RCC 7860 (cell line): ENCODE measurements at places on chromosomes 1 and 21.

DNA sequence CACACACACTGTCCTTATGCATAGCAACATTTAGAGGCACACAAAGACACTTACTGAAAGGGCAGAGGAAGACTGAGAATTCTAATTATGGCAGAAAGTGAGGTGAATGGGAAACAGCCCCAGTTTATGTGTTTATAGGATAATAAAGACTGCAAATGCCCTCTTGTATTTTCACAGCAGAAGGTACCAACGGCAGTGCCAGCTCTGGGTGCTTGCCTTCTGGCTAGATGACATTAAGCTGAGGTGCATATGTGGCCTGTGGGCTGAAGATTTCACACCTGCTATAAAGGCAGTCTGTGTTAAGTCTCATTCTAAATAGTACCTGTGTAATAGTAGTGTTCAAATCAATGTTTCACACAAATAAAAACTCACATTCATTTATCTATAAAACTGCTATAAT is 347.2 kb upstream of the ZRANB2 start:
- no peak for DNase-seq

GRCh38 chr1:153633161-153633753 is 609 bp upstream of the CHTOP start:
- no peak for DNase-seq

DNA sequence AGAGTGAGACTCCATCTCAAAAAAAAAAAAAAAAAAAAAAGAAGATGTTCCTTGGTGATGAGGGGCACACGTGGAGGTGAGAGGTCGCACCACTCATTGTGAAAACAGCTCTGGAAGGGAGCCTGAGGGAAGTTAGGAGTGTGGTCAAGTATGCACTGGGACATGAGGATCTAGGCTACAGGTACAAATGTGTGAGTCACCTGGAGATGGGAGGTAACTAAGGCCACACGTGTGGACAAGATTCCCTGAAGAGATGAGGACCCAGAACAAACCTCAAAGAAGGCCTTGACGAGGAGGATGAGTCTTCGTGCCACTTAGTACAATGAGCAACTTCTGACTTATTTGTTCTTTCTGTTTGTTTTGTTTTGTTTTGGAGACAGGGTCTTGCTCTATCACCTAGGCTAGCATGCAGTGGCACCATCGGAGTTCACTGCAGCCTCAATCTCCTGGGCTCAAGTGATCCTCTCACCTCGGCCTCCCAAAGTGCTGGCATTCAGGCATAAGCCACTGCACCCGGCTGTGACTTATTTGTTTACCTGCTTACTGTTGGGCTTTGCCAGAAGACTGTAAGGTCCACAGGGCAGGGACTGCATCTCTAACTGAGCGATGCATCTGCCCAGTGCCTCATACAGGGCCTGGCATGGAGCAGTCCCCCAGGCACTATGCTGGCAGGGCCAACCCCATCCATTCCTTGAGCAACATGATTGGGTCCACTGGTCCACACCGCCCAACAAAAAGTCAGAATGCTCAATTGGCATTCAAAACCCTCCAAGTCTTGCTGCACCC is 6.4 kb downstream of the ASAP3 start:
- peak; percentile 9 for DNase-seq

DNA sequence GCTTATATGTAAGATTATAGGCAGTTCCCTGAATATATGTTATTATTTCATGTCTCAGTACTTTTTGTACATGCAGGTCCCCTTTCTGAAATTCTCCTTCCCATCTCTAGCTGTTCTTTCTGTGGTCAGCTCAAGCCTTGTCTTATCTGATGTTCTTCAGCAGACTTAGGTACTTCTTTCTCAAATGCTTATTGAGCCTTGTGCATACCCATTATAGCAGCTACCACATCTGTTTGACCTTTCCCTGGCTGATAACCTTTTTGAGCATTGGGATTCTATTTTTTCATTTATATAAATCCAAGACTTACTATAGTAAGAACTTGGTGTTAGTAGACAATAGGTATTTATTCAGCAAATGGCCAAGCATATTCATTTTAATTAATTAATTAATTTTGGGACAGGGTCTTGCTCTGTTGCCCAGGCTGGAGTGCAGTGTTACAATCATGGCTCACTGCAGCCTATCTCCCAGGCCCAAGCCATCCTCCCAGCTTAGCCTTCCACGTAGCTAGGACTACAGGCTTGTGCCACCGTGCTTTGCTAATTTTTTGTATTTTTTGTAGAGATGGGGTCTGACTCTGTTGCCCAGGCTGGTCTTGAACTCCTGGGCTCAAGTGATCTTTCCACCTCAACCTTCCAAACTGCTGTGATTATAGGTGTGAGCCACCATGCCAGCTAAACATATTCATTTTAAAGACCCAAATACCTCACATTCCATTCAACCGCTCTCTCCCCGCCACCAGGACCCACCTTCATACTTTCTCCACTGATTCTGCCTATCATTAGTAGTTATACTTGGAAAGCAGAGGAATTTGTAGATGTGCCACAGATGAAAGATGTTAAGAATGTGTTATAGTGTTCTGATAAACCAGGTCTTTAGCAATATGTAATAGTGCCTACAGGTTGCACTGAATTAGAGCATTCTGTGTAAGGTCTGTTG is 16.7 kb downstream of the TIPRL start:
- DNase-seq: no peak

GRCh38 chr1:111882986-111883560 is 106.4 kb downstream of the KCND3 start:
- no peak for DNase-seq

- no peak for DNase-seq
These were observed 20.6 kb upstream of the RCAN3 start for GRCh38 chr1:24481843-24482610.

GRCh38 chr1:59703226-59703917 is 111.4 kb upstream of the HOOK1 start:
- DNase-seq: no peak

DNA sequence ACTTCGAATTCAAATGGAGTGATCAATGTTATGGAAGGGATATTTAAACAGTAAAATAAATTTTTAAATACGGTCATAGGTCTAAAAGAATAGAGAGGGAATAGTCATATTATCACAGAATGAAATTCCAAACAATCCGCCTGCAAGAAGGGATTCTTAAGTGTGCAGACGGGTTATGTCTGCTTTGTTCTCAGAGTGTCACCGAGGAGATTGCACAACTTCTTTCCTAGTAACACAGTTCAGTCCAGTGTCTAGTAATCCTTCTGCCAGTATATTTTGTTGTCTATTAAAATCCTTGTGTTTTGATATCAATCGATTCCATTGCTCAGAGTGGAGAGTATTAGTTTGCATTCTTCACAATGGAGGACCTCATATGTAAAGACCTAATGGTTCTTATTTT is 48.4 kb downstream of the LRRC53 start:
- DNase-seq: no peak

DNA sequence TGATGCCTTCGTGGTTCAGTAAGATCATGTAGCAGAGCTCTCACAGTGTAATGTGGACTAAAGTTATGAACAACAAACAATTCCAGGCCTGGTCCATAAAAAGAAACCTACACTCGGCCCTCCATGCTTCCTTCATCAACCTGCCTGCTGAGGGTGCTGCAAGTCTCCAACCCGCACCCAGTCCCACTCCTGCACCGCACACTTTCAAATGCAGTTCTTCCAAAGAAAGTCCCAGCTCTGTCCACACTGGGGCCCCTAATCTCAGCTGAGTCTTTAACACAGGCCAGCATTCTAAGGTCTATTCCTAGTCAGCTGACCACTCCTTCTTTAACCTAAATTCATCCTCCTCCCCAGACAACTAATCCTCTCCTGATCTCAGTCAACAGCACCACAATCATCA is 71.5 kb upstream of the NR5A2 start:
- no peak for DNase-seq

GRCh38 chr1:195946500-195946899 is 661.7 kb downstream of the KCNT2 start:
- no peak for DNase-seq

DNA sequence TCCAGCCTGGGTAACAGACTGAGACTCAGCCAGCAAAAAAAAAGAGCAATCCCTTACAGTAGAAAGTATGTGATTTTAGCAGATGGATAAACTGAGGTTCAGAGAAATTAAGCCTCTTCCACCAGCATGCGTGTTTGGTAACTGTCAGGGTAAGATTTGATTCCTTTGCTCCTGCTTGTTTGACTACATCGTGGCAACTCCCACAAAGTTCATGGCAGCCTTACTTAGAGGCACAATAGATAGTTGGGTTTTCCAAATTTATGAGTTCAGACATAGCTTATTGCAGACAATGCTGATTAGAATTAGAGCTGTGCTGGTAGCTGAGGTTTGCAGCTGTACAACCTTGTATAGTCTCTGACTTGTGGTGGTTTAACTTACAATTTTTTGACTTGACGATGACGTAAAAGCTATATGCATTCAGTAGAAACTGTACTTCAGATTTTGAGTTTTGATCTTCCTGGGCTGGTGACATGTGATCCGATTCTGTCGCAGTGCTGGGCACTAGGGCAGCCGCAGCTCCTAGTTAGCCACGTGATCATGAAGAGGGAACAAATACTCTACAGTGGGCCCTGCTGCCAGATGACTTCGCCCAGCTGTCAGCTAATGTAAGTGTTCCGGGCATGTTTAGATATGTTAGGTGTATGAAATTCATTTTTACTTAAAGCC is 167.8 kb downstream of the DHRS3 start:
- no peak for DNase-seq

- DNase-seq: no peak
These were observed 5.5 kb downstream of the AP4B1 start for GRCh38 chr1:113899111-113899510.

GRCh38 chr1:178534137-178534868 is 21.4 kb downstream of the TEX35 start:
- no peak for DNase-seq

DNA sequence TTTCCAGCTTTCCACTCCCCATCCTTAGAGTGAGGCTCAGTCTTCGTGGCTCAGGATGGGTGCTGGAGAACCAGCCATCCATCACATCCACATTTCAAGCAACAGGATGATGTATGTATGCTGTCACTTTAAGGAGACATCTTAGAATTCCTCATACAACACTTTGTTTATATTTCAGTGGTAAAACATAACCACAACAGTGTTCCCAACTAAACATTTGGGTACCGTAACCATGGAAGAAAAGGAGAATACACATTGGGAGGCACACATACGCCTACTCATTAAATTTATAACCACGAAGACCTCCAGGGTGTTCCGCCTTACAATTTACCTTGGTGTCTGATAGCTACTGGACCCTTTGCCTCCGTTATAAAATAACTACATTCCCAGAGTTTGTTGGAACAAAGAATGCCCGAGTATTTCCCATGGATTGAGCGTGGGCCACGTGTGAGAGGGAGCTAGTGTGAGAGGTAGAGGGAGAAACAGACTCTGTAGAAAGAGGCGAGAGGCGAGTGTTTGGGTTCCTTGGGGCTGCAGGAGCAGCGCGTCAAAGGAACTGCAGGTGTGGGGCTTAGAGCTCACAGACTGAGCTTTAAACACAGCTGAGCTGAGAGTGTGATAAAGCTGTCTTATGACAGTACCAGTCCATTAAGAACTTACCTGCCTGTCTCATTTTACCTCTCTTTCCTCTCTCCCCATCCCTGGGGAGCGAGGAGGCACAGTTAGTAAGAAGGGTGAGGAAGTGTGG is 111.5 kb upstream of the USP24 start:
- no peak for DNase-seq

- DNase-seq: no peak
These were observed 2.0 kb downstream of the PIK3CD start for GRCh38 chr1:9653491-9654050.

- DNase-seq: no peak
These were observed 33.8 kb downstream of the OR10Z1 start for GRCh38 chr1:158638904-158639303.

GRCh38 chr1:154404511-154404931 is 622 bp upstream of the IL6R start:
- DNase-seq: no peak

DNA sequence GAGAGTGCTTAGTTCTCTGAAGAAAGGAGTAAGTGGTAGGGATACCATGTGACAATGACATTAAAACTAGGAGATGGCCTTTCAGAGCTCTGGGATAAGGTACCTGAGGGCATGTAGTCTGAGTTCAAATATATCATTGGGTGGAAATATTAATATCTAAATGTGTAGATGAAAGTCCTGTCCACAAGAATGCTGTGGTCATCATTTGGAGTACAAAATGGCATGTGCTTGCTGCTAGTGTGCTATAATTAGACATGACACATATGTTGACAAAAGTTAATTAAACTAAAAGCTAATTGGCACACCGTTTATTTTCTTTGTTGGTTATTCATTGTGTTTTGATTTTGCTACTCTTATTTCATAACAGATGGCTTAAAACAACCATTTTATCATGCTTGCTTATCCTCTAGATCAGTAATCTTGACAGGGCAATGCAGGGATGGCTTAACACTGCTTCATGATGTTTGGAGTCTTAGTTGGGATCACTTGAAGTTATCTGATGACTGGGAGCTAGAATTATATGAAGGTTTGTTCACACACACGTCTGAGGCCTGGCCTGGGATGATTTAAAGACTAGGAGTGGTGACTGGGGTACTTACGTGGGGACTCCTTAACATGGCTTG is 31.0 kb downstream of the CC2D1B start:
- no peak for DNase-seq
